ENCODE measurements at places on chromosomes 6 and 20.
A peak's percentile ranks its signal among the peaks of the same experiment; 100 is the strongest.

DNA sequence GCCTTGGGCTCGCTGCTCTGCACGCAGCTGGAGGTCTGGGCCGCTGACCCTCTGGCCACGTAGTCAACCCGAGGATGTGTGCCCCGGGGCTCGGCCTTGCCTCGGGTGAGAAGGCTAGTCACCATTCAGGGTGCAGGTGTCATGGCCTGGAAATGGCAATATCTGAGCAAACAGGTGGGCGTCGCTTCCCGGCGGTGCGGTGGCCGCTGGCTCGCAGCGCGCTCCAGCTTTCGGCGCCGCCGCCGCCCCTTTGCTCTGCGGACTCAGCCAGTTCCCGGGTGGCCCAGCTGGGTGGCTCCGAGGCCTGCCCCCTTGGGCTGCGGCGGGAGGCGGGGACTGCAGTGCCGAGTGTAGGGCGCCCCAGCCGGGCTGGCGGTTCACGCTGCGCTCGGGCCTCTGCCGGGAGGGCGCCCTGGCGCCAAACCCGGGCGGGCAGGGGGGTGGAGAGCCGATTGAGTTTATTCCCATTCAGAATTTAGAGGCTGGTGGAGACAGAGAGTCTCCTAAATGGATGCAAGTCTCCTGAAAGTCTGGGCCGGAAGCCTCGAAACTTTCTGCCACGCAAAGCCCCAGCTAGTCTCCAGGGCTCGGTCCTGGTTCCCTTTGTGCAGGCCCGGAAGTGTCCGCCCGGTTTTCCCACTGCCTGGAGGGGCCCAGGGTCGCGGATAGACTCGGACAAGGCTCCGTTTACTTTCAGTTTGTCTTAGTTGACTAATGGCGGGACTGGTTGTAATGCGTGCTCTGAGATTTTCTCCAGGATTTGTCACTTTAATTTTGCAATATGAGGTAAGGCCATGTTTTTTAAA lies 11.3 kb upstream of the TFAP2A start:
- no peak for DNase-seq

- no peak for DNase-seq
Observed at GRCh38 chr20:588476-588875, 21.6 kb downstream of the TCF15 start.

DNA sequence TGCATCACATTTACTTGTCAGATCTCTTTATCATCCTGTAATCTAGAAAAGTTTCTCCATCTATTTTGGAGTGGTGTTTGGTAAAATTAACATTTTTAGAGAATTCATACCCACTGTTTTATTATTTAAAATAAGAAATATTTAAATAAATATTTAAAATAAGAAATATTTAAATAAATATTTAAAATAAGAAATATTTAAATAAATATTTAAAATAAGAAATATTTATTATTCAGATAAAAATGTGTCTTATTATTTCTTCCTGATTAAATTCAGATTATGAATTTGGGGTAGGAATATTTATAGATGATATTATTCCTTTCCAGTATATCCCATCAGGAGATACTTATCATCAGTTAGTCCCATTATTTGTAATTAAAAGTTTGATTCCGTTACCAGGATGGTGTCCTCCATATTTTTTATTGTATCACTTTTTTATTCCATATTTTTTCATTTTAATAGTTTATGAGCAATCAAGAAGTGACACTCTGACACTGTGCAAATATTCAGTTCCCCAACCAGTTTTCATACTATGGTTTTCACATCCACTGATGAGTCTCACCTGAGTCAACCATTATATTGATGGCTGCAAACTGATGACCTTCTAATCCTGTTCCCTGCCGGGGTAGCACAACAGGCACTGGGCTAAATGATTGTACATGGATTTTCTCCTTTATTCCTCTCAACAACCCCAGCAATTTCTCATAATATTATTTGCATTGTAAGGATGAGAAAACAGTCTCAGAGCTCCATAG lies 1023.0 kb downstream of the KIF16B start:
- DNase-seq: no peak

- no peak for DNase-seq
Observed at GRCh38 chr6:157029980-157030690, 253.0 kb downstream of the ARID1B start.

- no peak for DNase-seq
Observed at GRCh38 chr6:168218785-168219566, 100.6 kb downstream of the DACT2 start.

- no peak for DNase-seq
Observed at GRCh38 chr20:2738331-2739041, 45.9 kb downstream of the EBF4 start.

GRCh38 chr6:225121-225721 lies 67.1 kb upstream of the DUSP22 start:
- no peak for DNase-seq

- DNase-seq: no peak
Observed at GRCh38 chr20:2755451-2756055, 44.9 kb downstream of the CPXM1 start.

DNA sequence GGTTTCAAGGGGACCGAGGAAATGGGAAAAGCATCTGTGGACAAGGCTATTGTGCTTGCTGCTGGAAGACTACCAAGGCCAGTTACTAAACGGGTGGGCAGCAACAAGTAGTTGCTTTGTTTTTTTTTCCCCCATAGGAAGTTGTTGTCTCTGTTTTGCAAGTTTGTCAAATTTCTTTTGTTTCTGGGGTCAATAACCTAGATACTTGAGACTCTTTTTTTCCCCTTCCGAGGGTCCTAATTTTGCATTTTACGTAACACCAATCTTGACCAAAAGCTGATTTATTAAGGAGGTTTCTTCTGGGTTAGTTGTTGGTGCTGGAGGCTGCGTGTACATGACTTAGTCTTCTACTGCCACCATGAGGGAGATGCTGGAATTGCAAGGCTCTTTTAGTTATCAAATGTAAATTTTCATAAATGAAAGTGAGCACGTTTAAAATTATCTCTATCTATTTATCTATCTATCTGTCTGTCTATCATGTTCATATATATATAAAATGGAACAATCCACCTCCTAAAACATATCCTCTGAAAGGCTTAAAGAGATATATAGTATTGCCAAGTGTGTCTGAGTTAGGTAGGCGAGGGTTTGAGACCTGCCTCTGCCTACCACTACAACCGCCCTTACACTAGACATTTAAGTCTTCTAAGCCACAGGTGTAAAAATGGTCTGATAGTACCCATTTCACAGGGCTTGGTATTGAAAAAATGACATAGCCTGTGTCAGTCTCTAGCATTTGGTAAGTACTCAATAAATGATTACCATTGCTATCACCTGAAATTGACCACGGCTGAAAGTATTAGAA lies 60.2 kb downstream of the GCLC start:
- DNase-seq: peak; percentile 80

- no peak for DNase-seq
Observed at GRCh38 chr20:55424968-55425367, 580.4 kb downstream of the CBLN4 start.

DNA sequence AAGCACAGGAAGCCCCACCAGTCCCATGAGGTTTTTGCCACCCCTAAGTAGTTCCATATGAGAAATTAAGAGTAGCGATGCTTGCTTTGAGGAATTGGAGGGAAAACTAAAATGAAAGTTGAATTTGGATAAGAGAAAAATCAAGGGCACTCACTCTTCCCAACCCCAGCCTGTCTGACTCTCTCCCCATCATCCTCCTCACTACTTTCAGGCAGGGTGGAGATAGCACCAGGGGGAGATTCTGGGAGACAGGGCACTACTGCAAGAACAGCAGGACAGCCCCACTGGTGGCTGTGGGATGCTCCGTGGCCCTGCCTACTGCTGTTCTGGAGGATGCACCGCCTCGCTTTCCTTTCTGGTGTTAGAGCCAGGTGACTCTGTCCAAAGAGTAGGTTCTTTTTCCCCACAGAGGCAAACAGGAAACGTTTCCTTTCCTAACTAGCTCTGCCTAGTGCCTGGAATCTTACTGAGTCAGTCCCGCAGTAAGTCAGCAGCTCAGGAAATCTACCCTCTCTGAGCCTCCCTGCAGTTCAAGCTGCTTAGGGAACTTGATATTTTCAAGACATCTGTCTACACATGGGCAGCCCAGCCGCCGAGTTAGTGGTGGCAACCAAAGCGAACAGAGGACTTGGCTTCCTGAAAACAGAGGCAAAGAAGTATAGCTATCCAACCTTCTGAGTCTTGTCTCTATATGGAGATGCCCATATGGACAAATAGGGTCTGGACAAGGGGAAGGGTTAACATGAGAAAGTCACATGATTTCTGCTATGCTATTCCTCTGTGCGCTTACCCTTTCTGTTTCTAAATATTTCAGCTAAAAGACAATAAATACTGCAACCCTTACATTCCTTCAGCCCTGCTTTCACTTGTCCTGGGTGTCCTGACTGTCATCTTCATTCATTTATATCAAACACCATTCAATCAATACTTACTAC lies 11.4 kb downstream of the HLA-E start:
- no peak for DNase-seq

GRCh38 chr20:50983321-50983720 lies 24.7 kb downstream of the MOCS3 start:
- DNase-seq: no peak

DNA sequence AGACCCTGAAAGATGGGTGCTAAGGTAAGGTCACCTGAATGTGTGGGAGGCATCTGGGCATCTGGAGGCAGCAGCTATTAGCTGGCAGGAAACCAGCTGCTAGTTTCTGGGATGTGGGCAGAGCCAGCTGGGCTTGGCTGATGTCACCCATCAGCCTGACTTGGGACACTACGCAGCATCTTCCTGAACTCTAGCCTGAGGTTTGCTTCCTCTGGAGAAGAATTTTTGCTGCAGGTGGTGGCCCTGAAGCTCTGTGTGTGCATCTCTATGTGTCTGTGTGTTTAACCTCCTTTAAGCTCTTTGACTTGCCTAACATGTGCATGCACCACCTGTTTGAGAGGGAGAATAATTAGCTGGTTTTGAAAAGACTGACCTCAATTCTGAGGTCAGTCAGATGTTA lies 465.1 kb upstream of the CHD6 start:
- no peak for DNase-seq

GRCh38 chr6:31972709-31973350 lies 892 bp upstream of the DXO start:
- DNase-seq: no peak

GRCh38 chr6:22709803-22710202 lies 140.4 kb downstream of the HDGFL1 start:
- no peak for DNase-seq

DNA sequence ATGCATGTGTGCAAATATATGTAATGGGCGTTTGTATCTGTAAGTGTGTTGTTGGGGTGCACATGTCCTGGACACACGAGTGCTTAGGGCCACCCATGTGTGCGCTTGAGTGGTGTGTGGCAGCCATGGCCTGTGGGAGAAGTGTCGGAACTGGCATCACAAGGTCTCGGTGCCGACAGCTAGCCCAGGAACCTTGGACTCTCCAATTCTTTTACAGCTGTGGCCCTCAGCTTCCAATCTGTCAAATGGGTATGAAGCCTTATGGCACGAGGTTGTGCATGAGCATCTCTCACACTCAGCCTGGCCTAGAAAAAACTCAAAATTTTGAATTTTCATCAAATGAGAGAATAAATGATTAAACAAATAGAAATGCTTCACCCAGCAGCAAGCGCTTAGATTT lies 42.0 kb downstream of the SPDEF start:
- no peak for DNase-seq

DNA sequence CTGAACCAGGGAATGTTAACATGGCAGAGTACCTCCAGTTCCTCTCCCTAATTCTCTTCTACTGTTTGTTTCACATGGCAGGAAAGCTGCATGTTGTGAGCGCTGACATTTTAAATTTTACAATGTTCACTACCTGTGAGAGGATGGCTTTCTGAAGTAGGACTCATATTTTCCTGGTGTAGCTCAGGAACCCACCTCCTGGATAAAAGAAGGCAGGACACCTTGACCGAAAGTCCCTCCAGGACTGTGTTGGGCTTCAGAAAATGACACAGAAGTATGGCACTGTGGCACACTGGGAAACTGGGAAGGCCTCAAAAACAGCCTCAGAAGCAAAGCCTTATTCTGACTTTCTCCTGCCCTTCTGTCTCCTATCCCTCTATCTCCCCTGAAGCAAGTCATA lies 33.3 kb downstream of the PTPRK start:
- no peak for DNase-seq

DNA sequence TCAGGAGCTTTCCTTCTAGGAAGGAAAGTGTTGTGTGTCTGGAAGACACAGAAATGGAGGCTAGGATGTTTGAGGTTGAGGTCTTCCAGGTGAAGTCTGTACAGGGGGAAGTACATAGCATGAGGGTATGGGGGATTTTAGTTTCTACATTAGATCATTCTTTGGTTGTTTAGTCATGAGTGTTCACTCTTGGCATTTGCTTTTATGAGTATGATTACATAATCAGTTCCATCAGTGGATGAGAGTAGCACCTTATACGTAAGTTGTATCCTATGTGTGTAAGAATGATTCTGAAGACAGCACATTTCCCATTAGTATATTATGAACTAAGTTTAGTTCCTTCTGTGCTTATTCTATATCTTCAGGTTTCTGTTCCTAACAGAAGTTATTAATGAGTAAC lies 1.9 kb downstream of the CDYL start:
- DNase-seq: no peak

- peak; percentile 70 for DNase-seq
Observed at GRCh38 chr6:154511791-154512190, 1.3 kb upstream of the CNKSR3 start.

- DNase-seq: no peak
Observed at GRCh38 chr6:23964865-23965264, 161.2 kb upstream of the NRSN1 start.

GRCh38 chr6:166809721-166810120 lies 146.6 kb downstream of the RNASET2 start:
- DNase-seq: no peak

GRCh38 chr6:147207837-147208754 lies 3.9 kb downstream of the STXBP5 start:
- no peak for DNase-seq

GRCh38 chr6:125445054-125445453 lies 143.3 kb upstream of the HDDC2 start:
- no peak for DNase-seq

DNA sequence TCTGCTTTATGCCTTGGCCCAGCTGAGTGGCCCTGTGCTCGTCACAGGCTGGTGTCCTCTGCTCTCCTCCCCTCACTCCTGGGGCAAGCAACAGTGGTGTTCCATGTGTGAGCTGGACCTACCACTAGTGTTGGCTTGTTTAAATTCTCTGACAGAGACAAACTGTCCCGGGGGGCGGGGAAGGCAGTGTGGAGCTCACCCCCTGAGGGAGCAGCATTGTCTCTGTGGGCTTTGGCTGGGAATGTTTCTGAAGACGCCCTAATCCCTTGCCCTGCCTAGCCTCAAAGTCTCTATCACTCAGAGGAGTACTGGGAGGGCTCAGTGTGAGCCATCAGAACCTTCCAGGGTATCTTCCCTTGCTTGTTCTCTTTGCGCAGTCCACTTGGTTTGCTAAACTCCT lies 5.2 kb upstream of the VEGFA start:
- no peak for DNase-seq

DNA sequence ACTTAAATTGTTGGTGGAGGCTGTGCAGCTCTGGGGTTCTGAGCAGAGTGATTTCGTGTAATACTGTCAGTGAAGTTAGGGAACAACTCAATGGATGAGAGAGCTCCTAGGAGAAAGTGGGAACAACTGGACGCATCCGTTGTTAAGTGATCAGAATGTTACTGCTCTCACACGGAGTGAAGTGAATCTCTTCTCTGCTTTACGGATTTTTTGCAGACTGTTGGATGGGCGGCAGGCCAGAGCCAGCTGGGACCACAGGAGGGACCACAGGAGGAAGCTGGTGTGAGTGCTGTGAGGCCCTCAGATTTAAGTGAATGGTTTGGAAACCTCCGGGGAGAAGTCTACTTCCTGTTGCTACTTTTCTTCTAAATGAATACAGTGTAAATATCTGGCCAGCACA lies 23.7 kb upstream of the PPP1R14C start:
- DNase-seq: no peak

- no peak for DNase-seq
Observed at GRCh38 chr6:18433059-18433458, 45.9 kb downstream of the RNF144B start.

- DNase-seq: no peak
Observed at GRCh38 chr6:137206577-137206976, 12.6 kb downstream of the IFNGR1 start.
